ENCODE measurements at places on chromosomes 1 and 21. TPM values are rescaled to one million over a fixed set of nuclear protein-coding genes. Genes with fewer than 3 reads are reported as not detected.
A peak's percentile ranks its signal among the peaks of the same experiment; 100 is the strongest.

DNA sequence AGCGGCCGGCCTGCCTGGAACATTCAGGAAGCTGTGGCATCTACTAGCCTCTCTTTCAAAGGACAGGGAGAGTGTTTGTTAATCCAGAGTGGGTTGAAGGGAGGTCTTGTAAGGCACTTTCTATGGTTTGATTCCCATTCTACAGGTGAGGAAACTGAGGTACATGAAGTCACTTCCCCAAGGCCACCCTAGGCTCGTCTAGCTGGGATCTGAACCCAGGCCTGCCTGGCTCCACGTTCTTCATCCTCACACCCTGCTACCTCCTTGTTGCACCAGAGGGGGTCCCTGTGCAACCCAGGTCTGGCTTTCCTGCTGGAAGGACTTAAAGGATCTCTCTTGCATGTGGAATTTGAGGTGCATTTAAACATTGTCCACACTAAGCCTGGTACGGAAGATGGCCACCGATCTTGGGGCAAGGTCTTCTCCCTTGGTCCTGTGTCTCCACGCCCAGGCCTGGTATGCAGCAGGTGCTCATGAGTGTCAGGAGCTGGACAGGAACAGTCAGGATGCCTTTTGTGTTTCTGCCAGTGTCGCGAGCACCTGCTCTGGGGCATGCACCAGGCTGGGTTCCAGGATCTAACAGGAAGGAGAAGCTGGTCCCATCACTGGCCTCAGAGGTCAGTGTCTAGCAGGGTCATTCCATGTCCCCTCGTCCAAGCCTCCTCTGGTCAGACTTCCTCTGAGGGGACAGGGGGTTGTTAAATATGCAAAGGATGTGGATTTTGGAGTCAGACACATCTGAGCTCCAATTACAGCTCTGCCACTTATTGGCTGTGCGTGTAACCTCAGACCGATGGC lies 103.2 kb upstream of the RUNX3 start:
- DNase-seq: no peak

NOTCH2 gene
- 62.2 TPM for total RNA-seq

DNA sequence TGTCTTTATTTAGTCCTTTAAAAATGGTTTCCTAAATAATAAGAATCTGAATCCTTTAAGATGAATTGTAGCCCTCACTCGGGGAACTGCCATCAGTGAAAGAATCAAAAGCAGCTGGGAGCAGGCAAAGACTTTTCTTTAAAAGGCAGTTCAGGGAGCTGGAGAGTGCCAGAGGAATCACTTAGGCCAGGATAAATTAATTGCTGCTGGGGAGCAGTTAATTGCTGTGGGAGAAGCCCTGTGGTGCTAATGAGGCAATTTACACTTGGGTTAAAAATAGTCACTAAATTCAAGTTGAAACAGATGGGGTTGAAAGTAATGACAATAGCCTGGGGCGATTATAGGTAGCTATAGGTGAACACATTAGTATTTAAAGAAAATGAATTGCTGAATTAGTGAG lies 38.7 kb upstream of the COL24A1 start:
- DNase-seq: no peak

DNA sequence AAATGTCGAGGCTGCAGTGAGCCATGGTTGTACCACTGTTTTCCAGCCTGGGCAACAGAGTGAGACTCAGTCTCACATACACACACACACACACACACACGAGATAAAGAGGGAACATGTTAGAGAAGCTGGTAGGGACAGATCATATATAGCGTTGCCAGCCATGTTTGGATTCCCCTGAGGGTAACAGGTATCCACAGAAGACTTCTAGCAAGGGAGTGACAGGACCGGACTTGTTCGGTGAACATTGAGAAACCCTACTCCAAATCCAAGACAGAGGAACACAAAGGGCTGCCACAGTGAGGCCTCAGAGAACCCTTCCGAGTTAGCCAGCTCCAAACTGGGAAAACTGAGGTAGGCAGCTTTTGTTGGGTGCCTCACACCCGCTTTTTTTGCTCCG lies 3.7 kb upstream of the SARS1 start:
- DNase-seq: no peak

GRCh38 chr1:190477762-190478148 lies at the start of gene BRINP3:
Gene BRINP3 (minus strand): TSS chr1:190477864.
- DNase-seq: peak; percentile 29

DNA sequence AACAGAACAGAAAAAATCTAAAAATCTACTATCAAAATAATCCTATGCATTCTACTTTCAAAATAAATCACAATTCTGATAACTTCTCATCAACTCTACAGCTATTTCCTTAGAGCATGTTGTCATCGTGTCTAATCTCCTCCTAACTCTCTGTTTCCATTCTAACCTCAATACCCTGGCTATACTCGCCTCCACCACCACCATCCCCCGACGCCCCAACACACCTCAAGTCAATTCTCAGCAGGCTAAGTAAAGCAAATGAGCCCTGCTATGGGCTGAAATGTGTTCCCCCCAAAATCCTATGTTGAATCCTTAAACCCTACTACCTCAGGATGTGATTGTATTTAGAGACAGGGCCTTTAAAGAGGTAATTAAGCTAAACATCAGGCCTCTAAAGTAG lies 34.6 kb downstream of the NRDC start:
- DNase-seq: no peak

DNA sequence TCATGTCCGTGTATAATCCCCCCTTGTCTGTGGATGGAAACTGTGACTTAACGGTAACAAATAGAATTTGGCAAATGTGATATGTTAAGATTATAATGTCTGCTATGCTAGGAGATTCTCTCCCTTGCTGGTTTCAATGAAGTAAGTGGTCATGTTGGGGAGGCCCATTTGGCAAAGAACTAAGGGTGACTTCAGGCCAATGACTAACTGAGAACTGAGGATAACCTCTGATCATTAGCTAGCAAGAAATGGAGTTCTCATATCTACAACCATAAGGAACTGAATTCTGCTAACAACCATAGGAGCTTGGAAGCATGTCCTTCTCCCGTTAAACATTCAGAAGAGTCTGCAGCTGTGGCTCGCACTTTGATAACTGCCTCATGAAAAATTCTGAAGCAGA lies 2.3 kb downstream of the IFI44L start:
- DNase-seq: no peak

DNA sequence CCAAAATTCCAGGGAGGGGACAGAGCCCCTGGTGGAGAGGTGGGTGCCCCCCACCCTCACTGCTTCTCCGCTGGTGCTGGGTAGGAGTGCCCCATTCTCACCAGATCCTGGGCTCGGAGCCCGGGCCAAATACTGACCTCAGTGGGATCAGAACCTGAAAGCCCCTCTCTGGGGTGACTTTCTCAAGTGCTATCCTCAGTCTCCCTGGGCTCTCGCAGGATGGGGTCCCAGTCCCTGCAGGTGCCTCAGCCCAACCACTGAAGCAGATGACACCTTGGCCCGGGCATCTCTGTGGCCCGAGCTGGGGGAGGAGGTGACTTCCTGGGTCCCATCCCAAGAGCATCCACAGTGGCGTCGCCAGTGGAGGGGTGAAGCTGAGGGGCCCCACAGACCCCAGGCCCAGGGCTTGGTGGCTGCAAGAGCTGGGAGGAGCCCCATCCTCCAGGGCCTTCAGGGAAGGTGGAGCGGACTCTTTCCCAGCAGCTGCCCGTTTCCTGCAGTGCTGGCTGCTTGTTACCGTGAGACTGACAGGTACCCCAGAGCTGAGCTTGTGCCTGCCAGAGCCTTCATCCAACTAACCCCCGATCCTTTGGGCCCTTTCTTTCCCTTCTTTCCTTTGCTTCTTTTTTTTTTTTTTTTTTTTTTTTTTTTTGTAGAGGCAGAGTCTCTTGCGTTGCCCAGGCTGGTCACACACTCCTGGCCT lies 3.9 kb upstream of the FNDC10 start:
- DNase-seq: no peak

DNA sequence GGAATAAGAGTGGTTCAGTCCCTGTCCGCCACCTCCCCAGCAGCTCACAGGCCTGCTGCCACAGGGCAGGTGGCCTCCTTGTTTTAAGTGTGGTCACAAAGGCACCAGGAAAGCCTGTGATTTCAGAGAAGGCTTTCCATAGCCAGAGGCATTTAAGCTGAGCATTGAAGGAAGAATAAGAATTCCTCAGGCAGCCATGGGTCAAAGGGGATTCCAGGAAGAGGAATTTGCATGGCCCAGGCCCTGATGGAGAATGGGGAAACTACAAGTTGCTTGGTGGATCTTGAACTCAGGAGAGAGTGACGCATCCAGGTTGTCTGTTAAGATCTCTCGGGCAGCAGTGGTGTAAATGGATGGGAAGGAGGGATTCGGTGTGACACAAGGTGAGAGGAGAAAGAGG lies 66.7 kb downstream of the KLHDC7A start:
- no peak for DNase-seq

- no peak for DNase-seq
These were observed 14.0 kb downstream of the KRTAP24-1 start for GRCh38 chr21:30268608-30269197.

- no peak for DNase-seq
These were observed 20.4 kb upstream of the FOXO6 start for GRCh38 chr1:41340655-41341364.

DNA sequence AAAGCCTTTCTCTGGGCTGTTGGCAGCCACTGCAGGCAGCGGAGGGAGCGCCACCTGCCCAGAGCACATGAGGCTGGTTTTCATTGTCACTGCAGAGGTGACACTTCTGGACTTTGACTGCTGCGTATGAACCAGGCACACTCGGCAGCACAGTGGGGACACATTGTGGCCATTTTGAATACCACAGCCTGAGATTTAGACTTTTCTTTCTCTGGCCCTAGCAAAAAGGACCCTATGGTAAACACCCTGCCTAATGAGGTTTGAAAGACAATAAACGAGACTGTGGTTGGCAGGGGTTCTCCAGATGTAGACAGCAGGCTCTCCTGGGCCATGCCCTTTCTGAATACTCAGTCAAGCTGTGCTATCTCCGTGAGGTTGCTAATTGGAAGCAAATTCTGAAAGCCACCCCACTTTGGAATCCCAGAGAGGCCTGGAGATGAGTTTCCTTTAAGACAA lies 12.0 kb upstream of the KCNE2 start:
- DNase-seq: peak; percentile 64

GRCh38 chr1:218617986-218618385 lies 272.9 kb downstream of the TGFB2 start:
- no peak for DNase-seq
